Fibroblast of the conjunctiva (primary cell): ENCODE measurements at places on chromosomes 1 and 21.
A peak's percentile ranks its signal among the peaks of the same experiment; 100 is the strongest.

GRCh38 chr1:21508580-21509350 is 458 bp upstream of the ALPL start:
- DNase-seq, result no peak

DNA sequence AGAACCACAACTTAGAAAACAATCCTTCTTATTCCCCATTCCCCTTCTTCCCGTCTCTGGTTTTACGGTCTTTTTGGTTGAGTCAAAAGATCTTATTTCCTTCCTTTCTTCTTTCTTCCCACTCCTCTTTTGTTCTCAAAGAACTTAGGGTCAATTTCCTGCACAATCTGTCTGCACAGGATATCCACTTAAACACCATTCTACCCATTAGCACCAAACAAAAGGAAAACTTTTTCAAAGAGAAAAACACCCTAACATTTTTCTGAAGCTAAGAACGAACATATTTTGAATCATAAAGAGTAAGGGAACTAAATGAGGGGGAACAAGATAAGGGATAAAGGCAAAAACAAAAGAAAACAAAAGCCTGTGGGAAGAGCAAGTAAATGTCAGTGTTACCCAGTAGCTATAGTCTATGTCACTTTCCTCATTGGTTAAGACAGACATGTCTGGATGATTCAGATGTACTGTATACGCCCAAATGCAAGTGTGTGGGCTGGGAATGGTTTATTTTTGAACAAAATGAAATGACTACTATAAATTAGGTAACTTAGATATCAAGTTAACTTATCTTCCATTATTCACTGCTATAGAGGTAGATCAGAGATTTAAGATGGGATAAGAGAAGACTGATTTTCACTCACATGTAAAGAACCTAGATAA is 59.9 kb downstream of the TOR3A start:
- DNase-seq, result peak; percentile 69

DNA sequence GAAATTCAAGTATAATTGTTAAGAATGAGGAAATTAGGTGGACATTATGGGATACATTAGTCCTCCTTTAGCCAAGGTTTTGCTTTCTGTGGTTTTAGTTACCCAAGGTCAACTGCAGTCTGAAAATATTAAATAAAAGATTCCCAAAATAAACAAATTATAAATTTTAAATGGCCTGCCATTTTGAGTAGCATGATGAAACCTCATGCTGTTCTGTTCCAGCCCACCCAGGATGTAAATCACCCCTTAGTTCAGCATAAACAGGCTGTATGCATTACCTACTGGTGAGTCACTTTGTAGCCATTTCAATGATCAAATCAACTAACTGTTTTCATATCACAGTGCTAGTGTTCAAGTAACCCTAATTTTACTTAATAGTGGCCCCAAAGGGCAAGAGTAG is 132.5 kb upstream of the LYPLAL1 start:
- DNase-seq, result peak; percentile 57

DNA sequence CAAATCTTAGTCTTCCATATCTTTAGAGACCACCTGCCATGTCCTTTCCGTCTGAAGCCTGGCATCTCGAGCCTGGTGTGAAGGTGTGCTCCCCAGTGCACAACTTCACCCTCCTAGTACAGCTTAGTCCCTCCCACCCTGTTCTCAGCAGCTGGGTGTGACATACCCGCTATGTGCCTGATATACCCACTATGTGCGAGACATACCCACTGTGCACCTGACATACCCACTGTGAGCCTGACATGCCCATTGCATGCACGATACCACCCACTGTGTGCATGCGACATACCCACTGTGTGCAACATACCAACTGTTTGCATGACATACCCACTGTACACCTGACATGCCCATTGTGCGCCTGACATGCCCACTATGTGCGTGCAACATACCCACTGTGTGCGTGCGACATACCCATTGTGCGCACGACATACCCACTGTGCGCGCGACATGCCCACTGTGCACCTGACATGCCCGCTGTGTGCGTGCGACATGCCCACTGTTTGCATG is 3.0 kb upstream of the RRP1 start:
- no peak for DNase-seq

- no peak for DNase-seq
These were observed 151.9 kb upstream of the C1orf87 start for GRCh38 chr1:60225486-60225885.
